ENCODE measurements at places on chromosomes 7 and 10.

DNA sequence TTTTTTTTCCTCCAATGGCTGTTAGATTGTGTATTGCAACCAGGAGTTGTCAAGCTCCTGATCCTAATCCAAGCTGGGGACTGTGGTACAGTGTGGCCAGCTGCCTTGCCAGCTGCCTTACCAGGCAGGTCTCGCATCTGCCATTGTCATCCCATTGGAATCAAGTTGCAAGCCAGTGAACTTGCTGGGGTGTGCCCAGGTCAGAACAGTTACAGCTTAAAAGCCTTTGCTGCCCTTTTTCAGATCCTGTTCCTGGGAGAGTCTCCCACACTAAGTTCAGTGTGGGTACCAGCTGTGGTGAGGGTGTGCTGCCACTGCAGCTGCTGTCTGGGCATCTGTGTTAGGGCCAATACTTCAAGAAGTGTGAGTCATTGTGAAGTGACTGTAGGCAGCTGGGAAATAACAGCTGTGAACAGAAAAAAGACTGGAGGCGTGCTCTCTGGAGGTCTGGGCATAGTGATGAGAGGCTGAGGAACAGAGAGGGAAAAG is 72.8 kb downstream of the CCNY start:
- no peak for DNase-seq

GRCh38 chr10:131978851-131979250 is 2.9 kb downstream of the BNIP3 start:
- DNase-seq: no peak

DNA sequence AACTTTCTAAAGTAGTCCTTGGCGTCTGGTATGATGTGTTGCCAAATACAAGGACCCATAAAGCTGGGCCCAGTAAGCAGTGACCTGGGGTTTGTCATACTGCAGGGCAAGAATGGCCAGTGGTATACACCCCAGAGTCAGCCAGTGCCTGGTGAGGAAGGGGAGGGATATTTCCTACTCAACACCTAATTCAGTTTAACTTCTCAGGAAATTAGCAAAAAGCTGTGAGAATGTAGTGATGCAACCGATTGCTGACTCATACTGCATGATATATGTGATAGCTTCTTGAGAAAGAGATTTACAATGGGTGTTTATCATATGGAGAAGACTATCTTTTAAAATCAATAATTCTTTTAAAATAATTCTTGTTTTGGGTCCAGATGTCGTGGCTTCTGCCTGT is 889.3 kb upstream of the CELF2 start:
- DNase-seq: no peak

GRCh38 chr10:97771913-97772823 is at the start of gene SFRP5:
Gene SFRP5 (minus strand): TSS chr10:97771999. CDS start chr10:97771833, 166 bp downstream.
- DNase-seq: no peak

DNA sequence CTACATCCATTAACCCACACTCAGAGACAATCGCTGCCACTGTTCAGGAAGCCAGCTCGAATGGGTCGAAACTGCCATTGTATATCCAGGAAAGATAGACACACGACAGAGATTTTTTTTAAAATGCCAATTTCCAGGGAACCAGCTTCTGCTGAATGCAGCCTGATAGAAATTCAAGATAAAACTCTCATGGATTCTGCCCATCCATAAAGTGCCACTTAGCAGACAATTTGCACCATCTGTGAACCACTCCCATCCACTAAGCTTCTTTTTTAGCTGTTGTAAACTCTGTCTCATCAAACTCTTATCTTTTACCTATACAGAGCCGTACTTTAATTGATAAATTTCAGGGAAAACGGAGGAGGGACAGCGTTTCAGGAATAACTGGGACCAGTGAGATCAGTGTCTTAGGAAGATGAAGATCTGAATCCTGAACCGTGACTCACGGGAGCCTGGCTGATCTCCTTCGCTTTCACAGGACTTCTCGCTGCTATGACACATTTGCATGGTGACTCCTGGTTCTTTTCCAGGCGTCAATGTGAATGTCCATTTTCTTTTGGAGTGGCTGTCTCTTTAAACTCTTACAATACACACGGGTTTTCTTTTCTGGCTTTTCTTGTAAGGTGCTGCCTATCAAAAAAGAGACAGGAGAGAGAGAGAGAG is 103.4 kb downstream of the FAM204A start:
- no peak for DNase-seq

DNA sequence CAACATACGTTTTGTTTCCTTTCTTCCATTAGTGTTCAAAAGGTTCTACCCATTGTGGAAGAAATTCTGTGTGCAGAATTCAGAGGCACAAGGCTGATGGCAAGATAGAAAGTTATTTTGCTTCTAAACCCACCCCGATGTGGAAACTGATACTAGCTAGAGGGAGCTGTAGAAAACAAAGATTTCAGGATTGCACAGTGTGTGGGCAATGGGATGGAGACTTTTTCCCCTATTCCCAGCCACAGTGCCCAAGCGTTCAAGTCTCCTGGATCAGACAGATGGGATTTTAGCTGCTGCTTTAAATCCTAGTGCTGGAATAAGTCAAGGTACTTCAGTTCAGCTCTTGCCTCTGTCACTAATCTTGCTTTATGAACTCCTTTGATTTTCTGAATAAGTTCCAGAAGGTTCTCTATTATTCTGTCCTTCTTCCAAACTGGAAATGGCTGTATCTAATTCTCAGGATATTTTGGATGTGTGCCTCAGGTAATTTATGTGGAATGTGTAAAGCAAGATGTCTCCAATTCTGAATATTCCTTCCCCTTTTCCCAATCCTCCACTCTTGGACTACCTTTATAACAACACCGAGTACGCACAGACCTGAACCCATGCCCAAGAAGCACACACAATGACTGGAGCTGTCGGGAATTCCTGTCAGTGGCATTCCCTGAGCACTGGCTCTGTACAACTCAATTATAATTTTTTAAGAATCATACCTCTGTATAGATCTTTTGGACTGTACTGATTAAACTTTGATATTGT is 473.0 kb downstream of the PLXDC2 start:
- DNase-seq: no peak

DNA sequence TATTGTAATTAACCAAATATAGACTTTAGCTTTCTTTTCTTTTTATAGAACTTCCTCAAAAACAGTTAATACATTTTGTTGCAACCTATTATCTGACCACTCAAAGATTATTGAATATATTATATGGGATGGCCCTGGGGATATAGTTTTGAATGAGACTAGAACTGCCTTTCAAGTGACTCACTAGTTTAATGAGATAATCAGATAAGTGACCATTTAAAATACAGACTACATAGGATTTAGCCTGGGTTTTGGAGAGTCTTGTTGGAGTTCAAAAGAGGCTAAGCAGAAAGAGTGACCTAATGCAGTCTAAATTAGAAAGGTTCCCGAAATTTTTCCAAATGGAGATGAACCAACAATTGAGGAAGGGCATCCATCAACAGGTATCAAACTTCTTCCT is 305.2 kb upstream of the ETV1 start:
- DNase-seq: no peak

- no peak for DNase-seq
These were observed 167.0 kb downstream of the PON1 start for GRCh38 chr7:95157381-95157780.

DNA sequence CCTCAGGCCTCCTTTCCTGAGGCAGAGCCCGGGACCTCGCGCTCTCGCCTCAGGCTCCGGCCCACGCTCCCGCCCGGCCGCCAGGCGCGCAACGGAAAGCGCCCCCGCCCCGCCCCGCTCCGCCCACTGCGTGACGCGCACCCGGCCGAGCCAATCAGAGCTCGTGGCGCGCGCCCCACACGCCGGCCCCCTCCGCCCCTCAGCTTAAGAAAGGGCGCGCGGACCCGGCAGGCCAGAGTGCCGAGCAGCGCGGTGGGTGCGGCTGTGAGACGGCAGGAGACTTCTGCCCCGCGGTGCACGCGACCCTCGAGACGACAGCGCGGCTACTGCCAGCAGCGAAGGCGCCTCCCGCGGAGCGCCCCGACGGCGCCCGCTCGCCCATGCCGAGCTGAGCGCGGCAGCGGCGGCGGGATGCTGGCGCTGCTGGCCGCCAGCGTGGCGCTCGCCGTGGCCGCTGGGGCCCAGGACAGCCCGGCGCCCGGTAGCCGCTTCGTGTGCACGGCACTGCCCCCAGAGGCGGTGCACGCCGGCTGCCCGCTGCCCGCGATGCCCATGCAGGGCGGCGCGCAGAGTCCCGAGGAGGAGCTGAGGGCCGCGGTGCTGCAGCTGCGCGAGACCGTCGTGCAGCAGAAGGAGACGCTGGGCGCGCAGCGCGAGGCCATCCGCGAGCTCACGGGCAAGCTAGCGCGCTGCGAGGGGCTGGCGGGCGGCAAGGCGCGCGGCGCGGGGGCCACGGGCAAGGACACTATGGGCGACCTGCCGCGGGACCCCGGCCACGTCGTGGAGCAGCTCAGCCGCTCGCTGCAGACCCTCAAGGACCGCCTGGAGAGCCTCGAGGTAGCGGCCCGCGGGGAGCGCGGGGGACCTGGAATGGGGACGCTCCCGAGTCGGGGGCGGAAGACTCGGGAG is at the start of gene NPTX2:
Gene NPTX2 (plus strand): TSS at position 235 of the 909 bp plus-strand sequence. CDS start 177 bp downstream, at position 412.
- DNase-seq: peak; percentile 12

DNA sequence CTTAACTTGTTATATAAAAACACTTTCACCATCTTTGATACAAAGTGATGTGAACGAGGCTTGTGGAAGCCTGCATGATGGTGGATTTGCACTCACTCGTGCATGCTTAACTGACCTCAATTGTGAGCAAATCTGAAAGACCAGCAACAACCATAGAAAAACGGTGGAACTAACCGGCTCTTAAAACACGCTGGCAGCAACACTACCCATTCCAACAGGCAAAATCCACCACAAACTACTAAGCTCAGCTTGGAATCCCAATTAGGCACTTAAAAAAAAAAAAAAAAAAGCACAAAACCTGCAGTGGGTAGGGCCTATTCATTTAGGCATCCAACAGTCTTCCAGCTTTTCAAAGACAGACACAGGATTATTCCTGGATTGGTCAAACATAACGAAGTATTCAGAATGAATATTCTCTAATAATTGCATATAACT is 1.8 kb downstream of the GDI2 start:
- no peak for DNase-seq

- DNase-seq: no peak
These were observed 51.6 kb downstream of the ANK3 start for GRCh38 chr10:60338002-60338564.

GRCh38 chr7:48551652-48552051 is 372.7 kb upstream of the CDC14C start:
- DNase-seq: no peak

DNA sequence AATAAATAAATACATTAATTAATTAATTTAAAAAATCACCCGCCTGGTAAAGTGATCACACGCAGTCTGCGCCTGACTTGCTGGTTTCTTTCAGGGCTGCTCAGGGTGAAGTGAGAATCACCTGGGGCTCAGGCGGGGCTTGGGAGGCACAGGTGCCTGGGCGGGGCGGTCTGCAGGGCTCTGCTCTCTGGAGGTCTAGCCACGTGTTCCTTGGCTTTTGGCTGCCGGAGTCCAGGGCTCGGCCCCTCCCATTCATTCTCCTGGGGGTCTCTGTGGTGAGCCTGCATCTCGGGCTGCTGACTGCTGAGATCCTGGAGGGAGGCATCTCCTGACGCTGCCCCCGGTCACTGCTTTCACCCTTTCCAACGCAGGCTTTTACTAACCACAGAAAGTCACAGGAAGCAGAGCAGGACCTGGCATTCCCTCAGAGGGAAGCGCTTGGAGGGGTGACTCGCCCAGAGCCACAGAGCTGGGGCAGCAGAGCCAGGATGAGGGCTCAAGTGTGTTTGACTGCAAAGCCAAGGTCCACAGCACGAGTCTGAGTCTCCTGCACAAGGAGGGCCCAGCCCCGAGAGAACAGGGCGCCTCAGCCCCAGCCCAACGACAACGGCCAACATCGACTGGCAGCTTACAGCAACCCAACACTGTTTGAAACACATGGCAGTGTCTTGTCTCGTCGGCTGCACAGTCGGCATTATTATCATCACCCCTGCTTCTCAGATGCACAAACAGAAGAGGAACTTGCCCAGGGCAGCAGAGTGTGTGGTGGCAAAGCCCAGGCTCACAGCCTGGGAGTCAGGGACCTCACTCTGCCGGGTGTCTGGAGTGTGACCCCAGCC is 22.4 kb upstream of the MNX1 start:
- DNase-seq: no peak

GRCh38 chr7:1861799-1862458 is 191.9 kb downstream of the ELFN1 start:
- DNase-seq: no peak

DNA sequence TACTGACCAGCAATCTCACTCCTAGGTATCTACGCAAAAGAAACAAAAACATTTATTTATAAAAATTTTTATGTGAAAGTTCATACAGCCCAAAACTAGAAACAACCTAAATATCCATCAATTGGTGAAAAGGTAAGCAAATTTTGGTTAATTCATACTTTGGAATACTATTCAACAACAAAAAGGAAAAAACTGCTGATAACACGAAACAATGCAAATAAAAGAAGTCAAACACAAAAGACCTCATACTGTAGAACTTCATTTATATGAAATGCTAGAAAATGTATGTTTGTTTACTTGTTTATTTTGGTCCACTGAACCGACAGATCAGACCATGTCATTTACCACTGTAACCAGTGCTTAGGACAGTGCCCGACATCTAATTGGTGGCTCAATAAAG is 60.3 kb downstream of the USP6NL start:
- DNase-seq: no peak

DNA sequence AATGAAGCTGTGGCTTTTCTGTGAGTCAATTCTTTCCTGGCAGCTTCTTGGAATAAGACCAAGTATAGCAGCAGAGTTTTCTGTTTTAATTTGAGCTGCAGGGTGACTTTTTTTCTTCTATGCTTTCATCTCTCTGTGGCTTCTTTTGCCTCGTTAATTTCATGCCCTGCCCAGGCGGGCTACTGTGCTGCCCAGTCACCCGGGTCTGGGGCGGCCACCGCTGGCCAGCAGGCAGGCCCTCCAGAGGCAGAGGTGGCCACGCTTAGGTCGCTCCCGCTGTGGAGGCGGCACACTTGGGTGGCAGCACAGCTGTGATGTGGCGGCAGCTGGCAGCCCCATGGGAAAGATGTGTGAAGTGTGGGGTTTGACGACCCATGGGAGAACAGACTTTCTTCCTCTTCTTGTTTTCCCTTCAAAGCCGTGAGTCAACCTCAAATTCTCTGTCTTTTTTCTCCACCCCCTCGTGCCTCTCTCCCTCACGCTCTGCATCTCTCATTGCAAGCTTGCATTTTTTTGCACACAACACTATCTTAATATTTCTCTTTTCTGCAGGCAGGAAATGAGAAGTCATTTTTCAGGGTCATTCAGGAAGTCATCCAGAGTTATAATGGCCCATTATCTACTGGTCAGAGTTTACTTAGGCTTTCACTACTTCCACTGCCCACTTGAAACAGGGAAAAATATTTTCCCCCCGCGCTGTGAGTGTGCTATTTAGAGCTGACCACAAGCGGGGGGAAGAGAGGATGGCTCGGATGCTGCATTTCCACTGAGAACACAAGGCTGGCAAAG is 67.8 kb downstream of the EGFR start:
- no peak for DNase-seq

All from NCI-H187 treated with DMSO at 0.1 percent for 48 hours (cell line).